Activated gamma-delta T cell treated with anti-CD3 and anti-CD28 coated beads, Interleukin-2, amount 50 U/mL, for 16 hours (primary cell): ENCODE measurements at places on chromosomes 13 and 19.

DNA sequence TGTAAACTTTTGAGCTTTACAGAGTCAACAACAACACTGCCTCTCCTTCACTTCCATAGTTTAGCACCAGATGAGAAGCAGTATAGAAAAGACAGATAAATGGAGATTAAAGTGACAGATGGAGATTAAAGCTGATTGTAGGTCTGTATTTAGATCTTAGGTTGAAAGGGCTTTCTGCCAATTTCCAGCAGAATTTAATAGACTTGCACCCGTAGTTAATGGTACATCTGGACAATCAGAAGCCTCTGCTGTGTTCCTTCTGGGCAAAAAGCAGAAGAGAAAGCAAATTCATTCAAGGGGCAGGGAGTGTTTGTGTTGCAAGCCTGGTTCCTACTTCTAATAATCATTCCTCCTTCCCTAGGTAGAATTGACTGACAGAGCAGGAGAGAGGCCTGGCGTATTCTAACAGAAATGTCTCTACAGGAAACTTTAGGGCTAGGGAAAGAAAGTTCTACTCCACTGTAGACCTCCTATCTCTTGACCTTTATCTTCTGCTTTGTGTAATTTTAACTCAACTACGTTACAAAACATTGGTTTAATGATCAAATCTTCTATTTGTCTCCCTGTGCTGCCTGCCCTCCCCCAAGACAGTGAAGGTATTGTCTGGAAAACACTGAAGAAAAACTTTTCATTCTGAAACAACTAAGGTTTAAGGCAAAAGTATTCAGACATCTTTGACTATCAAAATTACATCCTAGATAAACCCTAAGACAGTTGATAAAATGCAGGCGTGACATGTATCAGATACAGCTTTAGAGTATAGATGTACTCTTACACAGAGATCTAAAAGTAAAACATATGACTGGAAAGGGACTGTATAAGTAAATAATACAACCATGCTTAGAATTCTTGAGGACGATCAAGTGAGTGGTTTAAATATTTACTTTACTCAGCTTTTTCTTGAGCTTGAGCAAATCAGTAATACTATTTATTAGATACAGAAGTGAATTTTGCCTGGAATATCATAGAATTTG, 44.4 kb downstream of the GPC6 start:
- no peak for DNase-seq

DNA sequence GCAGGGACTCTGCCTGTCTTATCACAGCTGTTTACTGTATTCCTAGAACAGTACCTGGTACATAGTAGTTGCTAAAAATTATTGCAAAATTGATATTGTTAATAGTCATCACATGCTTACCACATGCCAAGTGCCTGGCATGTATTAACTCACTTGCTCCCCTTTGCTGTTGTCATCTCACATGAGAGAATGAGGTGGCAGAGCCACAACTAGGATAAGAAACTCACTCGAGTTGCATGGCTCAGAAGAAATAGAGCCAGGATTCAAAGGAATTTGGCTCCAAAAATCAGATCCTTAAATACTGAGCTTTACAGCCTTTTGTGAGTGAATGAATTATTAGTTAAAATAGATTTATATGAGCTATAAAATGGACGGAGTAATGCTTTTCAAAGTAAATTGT, 42.6 kb downstream of the B3GLCT start:
- DNase-seq = no peak

GRCh38 chr19:44640518-44640917, 3.2 kb upstream of the PVR start:
- no peak for DNase-seq

GRCh38 chr13:98528663-98529064, 48.2 kb downstream of the STK24 start:
- no peak for DNase-seq

DNA sequence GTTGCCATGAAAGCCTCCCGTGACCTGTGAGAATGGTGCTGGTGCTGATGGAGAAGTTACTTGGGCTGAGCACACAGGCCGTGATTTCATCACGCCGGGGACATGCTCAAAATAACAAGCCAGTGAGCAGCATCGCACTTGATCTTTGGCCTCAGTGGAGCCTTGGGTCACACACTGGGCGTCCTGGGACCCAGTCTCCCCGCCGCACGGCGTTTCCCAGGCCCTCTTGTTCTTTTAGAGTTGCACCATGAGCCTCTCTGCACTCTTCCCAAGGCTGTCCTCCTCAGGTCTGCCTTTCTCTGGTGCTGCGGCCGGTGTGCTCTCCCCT, 9.5 kb upstream of the NDUFS7 start:
- no peak for DNase-seq

DNA sequence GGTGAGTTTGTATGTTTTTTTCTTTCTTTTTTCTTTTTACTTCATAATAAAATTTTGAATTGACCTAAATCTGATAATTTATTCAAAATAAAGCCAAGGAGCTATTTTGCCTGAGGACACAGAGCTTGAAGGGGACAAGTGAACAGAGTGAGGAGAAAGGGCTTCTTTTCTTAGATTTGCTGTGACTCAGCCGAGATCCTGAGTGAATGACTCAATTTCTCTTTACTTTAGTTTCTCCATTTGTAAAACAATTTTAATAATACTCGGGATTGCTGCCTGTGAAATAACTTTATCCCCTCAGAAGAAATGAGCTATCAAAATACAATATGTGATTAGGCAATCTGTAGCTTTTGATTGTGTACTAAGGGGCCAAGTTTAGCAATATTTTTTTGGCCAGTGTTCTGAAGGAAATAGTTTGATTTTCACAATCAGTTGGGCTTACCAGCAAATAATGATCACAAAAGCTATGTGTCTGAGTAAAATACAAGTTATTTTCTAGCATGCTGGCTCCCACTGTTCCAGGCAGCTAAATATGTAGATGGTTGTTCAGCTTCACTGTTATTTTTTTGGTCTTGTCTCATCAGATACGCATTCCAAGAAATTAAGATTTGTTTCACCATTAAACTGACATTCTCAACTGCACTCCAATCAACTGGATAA, 437.5 kb downstream of the FGF9 start:
- DNase-seq = no peak

DNA sequence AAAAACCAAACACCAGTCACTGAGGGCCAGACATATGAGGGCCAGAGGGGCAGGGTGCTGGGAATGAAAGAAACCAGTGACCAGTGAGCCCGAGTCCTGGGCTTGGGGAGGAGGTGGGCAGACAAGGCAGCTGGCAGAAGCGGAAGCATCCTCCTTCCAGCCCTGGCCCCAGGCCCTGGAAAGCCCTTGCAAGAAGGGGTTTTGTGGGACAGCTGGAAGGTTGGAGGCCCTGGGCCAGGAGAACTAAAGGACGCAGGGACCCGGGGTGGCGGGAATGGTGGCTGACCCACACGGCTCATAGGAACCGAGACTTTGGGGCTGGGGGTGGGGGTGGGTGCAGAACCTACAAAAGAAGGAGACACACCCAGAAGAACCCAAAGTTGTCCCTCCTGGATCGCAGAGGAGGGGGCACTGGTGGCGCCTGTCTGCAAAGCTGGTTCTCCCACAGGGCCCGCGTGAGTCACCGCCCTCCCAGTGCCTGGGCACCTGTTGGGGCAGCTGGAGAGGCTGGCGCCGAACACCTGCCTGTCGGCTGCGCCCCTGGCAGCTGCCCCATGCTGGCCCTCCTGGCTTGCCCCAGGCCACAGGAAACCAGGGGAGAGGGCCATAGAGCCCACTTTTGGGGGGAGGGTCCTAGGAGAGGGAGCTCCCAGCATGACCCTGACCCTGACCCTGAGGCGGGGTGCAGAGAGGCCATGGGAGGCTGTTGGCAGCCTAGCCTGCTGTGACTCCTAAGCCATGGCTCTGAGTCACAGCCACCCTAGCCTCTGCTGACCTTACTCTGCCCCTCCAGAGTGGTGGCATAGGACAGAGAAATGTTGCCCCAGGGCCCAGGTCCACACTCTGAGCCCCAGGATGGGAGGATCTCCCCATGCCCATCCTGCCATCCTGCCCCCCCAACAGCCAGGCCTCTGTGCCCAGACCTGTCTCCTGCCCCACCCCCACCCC, 802 bp downstream of the DMPK start:
- no peak for DNase-seq

DNA sequence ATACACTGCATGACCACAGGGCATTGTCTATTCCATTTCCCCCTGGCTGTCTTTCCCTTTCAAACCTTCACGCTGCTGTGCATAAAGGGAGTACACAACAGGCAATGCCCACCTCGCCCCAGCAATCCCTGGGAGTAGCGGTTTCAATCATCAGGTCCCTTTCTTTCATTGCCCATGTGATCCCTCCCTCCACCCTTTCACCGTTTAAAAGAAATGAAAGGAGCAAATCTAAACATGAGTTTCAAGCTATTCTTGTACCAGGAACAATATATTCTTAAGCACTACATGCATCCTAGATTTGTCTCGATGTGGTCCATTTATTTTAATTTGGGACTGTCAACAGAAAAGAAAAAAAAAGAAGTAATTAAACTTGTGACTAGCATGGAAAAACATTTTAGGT, 123.4 kb upstream of the ARGLU1 start:
- no peak for DNase-seq

- DNase-seq = no peak
Observed at GRCh38 chr13:23965346-23965745, 68.0 kb upstream of the C1QTNF9B start.

DNA sequence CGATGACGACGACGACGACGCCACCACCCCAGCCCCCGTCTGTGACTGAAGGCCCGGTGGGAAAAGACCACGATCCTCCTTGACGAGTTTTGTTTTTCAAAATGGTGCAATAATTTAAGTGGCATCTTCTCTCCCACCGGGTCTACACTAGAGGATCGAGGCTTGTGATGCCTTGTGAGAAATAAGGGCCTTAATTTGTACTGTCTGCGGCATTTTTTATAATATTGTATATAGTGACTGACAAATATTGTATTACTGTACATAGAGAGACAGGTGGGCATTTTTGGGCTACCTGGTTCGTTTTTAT, 2.5 kb downstream of the KLF2 start:
- DNase-seq = no peak

DNA sequence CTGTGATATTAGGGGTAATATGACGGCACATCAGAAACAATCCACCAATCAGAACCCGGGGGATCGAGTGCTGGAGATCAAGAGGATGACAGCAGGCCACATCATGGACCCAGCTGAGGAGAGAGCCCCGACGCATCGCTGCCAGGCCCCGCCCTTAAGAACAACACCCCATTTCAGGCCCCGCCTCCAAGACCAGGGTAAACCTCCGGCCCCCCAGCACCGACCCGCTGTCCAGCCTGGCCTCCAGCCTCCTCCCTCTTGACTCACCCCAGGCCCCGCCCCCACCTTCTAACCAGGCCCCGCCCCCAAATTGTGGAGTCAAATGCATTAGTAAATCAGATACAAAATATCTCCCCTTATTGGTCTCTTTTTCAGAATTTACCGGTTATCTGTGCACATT, 4.7 kb upstream of the ZNF611 start:
- DNase-seq = no peak

- DNase-seq = no peak
Observed at GRCh38 chr19:12703046-12703445, 6.6 kb upstream of the FBXW9 start.

GRCh38 chr19:18435178-18435841, 2.6 kb downstream of the ISYNA1 start:
- DNase-seq = no peak

DNA sequence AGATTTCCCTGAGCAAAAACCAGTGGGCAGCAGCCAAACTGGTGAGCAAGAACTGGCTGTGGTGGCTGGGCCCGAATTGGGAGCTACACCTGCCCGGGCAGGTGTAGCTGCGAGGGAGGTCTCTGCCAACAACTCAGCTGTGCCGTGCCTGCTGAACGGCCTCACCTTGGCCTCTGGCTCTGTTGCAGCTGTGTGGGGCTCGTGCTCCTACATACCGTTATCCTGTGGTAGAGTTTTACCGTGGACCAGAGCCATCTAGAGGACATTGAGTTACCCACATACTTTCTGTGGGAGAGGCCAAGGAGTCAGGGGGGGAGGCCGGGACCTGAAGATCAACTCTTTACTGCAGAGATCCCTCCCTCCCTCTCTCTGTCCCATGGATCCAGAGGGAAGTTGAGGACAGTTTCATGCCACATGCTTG, 113.2 kb downstream of the TM9SF2 start:
- no peak for DNase-seq

- DNase-seq = no peak
Observed at GRCh38 chr19:42175952-42176648, 41.4 kb downstream of the DEDD2 start.

DNA sequence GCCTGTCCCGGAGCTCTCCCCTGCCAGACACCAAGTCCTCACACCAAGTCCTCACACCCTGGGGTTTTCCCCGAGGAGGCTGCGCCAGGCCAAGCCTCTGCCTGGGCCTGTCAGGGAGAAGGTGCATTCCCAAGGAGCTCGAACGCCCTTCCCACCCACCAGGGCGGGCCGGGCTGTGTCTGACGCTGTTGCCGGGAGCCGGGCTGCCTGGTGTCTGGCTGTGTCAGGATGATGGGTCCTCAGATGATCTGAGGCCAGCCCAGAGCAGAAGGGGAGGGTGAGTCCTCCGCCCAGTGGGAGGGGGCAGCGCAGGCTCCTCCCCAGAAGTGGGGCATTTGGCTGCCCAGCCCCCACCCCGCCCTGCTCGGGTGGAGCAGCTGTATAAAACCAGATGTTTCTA, 2.3 kb upstream of the HAS1 start:
- no peak for DNase-seq

DNA sequence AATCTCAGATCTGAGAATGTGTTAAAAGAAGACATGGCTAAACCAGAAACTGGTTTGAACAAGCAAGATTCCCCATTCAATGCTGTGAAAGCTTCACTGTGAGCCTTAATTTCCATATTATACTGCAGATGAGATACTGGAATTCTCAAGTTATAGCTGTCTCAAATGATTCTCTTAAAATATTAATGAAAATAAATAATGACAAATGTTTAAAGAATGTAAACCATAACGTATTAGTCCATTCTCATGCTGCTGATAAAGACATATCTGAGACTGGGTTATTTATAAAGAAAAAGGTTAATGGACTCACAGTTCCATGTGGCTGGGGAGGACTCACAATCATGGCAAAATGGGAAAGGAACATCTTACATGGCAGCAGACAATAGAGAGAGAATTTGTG, 667.8 kb downstream of the SLITRK1 start:
- DNase-seq = no peak

- DNase-seq = no peak
Observed at GRCh38 chr13:48235341-48236135, 2.5 kb downstream of the ITM2B start.

- no peak for DNase-seq
Observed at GRCh38 chr19:6779206-6779605, 6.7 kb downstream of the VAV1 start.

GRCh38 chr13:105982219-105982930, 553.1 kb downstream of the EFNB2 start:
- DNase-seq = no peak

GRCh38 chr13:45773236-45773635, 71.1 kb downstream of the CBY2 start:
- no peak for DNase-seq

- no peak for DNase-seq
Observed at GRCh38 chr13:79455331-79455730, 25.6 kb upstream of the NDFIP2 start.

- DNase-seq = no peak
Observed at GRCh38 chr13:84910423-84910822, 888.8 kb downstream of the SLITRK6 start.

GRCh38 chr13:48158290-48158689, 63.4 kb upstream of the MED4 start:
- no peak for DNase-seq

- no peak for DNase-seq
Observed at GRCh38 chr13:48655291-48655690, 1.6 kb downstream of the CYSLTR2 start.

GRCh38 chr19:38034492-38034860, 127.5 kb downstream of the SIPA1L3 start:
- DNase-seq = no peak
